Stimulated activated CD8-positive, alpha-beta memory T cell treated with anti-CD3 and anti-CD28 coated beads, Interleukin-4, amount 100 ng/mL, for 4 hours (primary cell): ENCODE measurements at places on chromosomes 11 and 22.

DNA sequence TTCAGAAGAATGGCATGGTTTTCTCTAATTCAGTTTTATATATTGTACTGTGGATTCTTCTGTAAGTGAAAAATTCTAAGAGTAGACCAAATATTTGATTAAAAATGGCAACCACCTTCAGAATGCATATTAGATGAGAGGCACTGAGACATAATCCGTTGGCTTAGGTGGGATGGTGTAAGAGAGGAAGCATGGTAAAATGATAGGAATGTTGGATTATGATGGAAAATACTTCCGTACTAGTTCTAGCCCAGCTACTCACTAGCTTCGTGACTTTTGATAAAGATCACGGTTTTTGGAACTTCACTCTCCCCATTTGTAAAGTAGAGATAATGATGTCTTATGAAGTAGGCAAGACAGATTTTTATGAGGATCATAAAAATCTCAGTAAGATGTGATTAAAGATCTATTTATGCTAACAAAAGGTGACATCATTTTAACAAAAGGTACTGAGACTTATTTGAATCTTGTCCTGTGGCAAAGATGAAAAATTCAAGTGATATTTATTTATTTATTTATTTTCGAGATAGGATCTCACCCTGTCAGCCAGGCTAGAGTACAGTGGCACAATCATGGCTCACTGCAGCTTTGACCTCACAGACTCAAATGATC lies 37.5 kb downstream of the UVRAG start:
- no peak for DNase-seq

DNA sequence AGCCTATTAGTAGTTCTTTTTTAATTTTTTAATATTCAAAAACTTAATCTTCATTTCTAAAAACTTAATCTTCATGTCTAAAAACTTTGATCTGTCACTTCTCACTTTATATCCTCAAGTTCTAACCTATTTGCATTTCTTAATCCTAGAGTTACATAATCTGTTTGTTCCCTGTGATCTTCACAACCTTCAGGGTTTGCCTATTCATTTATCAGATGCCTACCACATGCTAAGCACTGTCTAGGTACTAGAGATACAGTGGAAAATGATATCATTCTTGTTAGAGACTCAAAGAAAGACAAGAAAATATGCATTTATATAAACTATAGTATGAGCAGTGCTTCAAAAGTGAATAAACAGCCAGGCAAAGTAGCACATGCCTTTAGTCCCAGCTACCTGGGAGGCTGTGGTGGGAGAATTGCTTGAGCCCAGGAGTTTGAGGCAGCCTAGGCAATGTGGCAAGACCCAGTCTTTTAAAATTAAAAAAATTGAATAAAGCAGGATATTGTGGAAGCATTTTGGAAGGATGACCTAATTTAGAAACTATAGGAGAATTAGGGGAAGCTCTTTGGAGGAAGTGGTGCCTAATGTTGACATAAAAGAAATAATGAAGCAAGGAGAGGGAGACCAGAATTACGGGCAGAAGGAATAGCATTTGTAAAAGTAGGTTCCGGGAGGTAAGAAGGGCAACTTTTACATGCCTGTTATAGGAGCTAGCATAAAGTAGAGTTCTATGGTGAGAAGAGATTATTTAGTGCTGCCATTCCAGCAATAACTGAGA lies 54.4 kb upstream of the GRK2 start:
- no peak for DNase-seq

DNA sequence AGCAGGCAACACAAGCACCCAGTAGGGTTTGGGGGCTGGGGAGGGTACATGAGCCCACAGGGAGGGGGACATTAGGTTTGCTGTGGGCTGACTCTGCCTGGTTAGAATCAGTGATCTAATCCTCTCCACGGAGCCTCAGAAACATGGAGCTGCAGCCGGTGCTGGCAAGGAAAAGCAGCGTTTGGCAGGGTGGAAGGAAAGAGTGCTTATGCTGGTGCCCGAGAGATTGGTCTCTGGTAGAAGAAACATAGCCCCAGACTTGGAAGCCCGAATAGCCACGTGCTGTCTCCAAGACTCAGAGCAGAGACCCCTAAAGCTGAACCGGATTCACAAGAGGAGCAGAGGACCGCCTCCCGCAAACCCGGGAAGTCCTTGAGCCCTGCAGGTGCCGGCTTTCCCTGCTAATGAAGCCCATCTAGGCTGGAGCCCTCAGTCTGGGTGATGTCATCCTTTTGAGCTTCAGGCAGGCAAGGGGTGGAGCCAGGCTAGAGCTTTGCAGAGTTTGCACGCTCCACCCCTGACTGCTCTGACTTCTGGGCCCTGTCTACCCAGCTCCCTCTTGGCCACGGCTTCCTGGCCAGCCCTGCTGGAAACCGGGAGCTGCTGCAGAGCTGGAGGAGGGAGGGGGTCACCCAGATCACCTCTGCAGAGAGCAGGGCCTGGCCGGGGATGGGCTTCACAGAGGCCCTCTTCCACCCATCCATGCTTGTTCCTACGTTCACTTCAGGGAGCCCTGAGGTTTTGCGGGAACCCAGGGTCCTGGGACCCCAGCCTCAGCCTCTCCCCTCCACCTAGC lies 35.0 kb upstream of the JAM3 start:
- no peak for DNase-seq

- DNase-seq: no peak
These were observed 15.7 kb upstream of the KCNJ11 start for GRCh38 chr11:17403980-17404759.

GRCh38 chr11:15229069-15229468 lies 114.3 kb downstream of the INSC start:
- DNase-seq: no peak

- no peak for DNase-seq
These were observed 32.6 kb upstream of the TOLLIP start for GRCh38 chr11:1341928-1342524.

DNA sequence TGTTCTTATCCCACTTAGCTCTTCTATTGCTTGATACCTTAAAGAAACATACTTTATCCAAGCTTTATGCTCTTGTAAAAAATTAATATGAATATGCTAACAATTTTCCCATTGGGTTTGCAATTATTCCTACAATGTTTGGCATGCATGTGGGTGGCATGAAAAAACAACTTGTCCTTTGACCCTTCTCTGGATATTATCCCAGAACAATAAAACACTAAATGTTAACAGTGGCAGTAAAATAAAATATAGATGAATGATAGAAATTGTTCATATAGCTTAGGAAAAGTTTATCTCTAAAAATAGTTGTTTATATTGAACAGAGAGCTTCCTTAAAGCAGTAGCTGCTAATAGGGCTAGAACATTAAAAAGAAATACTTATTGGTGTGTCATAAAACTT lies 860.5 kb upstream of the LRRC4C start:
- DNase-seq: no peak

GRCh38 chr11:110026858-110027626 lies 66.2 kb upstream of the ZC3H12C start:
- DNase-seq: no peak

GRCh38 chr11:11463405-11463804 lies 110.4 kb upstream of the CSNK2A3 start:
- DNase-seq: no peak

GRCh38 chr11:44178381-44178780 lies 82.9 kb downstream of the EXT2 start:
- no peak for DNase-seq

- DNase-seq: no peak
These were observed 21.6 kb upstream of the EP300 start for GRCh38 chr22:41070665-41071331.

DNA sequence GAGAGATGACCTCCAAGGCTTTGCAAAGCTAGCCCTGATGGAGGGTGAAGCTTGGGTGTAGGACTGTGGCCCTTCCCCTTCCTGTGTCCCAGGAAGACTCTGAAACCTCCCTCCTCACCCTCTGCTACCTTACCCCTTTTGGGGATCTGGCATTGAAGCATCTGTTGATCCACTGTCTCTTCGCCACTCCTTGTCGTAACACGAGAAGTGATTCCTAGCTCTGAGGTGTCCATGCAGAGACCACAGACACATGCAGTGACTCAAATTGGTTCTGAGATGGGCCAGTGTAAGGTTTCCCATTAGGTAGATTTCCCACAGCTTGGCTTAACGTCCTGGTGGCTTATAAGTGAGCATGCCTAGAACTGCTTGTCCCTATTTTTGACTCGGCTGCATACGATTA lies 101.4 kb downstream of the ZBTB16 start:
- no peak for DNase-seq
